ENCODE measurements at places on chromosomes 7 and 10.

DNA sequence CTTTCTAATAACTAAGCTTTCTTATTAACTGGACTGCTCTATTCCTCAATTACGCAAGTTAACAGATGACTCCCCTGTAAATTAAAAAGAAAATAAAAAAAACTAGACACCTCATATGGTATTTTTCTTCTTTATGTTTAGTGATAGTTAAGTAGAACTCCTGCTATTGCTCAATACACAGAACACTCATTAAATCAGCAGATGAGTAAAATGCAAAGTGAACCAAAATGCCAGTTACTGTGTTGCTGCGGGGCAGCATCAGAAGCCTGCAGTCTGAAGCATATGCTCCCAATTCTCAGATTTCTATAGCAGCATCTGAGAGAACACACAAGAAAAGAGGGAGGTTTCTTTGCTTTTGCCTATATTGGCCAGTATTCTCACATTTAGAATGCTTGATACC, 28.4 kb downstream of the CDK6 start:
- DNase-seq = no peak

DNA sequence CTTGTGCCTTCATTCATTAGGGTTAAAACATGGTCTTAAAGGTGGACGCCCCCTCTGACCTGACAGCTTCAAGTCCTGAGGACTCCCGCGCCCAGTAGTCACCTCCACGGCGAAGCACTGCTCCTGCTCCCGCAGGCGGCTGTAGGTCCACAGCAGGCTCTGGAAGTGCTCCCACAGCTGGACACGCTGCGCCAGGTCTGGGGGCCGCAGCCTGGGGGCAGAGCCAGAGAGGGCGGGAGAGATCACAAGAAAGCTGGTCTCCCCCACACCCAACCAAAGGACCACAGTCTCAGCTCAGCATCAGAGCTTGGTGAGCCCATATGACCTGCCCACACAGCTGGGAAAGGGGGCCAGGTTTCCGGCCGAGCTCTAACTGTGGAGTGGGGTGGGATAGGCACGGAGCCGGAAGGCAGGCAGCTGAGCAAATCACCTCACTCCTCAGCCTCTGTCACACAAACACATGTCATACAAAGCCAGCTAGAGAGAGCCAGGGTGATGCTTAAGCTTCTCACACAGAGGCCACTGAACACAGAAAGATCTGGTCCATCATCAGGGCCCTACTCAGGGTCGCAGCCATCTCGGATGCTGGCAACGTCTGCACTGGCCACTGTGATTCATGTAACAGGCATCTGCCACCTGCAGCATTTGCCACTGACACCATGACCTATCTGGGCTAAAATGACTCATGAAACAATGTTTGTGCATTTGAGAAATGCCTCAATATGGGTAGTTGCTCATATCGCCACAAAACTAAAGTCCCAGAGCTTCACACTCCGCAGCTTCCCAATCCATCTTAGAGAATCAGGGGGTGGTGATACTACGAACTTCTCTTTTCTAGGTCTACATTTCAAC, 12.6 kb downstream of the HPS1 start:
- no peak for DNase-seq

DNA sequence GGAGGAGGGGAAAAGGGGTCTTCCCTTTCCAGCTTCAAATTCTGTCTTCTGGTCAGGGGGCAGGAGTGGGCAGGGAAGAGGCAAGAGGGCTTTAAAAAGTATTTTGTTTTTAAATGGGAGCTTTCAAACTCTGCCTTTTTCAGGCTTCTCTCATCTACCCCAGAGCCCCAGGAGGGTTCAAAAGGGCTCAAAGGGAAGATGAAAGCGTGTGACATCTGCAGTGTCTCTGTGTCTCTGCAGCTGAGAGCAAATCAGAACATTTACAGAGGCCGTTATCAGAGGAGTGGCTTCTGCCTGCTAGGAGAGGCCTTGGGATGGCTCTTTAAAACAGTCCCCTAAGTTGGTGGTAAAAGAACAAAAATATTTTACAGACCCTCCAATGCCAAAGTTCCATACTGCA, 30.3 kb downstream of the TRIM8 start:
- no peak for DNase-seq

- no peak for DNase-seq
Observed at GRCh38 chr7:6273380-6273837, 985 bp upstream of the CYTH3 start.

DNA sequence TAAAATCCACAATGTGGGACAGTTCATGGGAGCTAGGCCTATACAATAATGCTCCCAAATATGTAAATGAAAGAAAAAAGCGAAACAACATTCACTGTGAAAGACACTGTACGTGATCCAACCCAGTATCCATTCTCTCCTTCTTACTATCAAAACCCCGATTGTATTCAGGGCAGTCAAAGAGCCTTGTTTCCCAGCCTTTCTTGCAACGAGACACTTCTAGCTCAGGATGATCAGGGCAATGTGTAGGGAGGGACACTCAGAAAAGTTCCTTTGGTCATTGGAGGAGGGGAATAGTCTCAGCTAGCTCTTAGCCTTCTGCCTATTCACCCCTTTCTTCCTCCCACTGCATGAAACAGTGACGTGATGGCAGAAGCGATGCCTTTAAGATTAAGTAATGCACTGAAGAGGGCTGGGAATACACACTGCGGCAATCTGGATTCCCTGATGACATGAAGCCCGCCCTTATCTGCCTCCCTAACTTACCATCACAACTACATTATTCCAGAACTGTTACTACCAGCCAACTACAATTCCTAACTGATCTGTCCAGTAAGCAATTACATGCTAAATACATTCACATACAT, 27.3 kb downstream of the UBE2H start:
- DNase-seq = no peak
